Left ventricle myocardium superior (tissue), 1 donor: ENCODE measurements at places on chromosomes 6 and 20.

DNA sequence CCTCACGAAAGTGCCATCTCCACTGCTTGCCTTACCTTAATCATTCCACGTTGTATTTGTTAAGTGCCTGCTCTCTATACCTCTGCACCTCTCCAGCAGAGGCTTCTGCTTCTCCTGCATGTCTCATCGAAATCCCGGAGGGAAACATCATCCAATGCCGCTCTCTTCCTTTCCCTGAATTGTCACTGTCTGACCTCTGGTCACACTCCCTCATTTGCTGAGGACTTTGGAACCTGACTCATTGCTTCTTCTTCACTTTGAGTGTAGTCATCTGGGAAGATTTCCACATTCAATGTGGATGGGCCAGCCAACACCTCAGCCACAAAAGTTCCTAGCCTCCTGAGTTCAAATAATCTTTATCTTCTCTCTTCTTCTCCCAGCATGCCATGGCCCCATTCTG, 78.9 kb upstream of the BEND6 start:
- DNase-seq = no peak

GRCh38 chr6:3643921-3644738, 107.4 kb downstream of the PXDC1 start:
- no peak for DNase-seq

DNA sequence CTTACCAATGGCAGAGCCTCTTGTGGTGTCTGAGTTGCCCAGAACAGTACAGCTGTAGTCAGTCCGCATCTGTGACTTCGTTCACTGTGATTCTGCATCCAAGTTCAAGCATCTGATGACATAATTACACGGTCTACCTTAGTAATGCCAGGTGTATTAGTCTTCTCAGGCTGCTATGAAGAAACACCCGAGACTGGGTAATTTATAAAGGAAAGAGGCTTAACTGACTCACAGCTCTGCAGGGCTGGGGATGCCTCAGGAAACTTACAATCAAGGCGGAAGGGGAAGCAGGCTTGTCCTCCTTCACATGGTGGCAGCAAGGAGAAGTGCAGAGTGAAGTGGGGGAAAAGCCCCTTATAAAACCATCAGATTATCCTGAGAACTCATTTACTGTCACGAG, 163.9 kb upstream of the SULF2 start:
- DNase-seq = no peak

GRCh38 chr6:15058200-15059061, 187.4 kb upstream of the JARID2 start:
- no peak for DNase-seq

GRCh38 chr6:3701631-3702030, 49.9 kb downstream of the PXDC1 start:
- DNase-seq = no peak

DNA sequence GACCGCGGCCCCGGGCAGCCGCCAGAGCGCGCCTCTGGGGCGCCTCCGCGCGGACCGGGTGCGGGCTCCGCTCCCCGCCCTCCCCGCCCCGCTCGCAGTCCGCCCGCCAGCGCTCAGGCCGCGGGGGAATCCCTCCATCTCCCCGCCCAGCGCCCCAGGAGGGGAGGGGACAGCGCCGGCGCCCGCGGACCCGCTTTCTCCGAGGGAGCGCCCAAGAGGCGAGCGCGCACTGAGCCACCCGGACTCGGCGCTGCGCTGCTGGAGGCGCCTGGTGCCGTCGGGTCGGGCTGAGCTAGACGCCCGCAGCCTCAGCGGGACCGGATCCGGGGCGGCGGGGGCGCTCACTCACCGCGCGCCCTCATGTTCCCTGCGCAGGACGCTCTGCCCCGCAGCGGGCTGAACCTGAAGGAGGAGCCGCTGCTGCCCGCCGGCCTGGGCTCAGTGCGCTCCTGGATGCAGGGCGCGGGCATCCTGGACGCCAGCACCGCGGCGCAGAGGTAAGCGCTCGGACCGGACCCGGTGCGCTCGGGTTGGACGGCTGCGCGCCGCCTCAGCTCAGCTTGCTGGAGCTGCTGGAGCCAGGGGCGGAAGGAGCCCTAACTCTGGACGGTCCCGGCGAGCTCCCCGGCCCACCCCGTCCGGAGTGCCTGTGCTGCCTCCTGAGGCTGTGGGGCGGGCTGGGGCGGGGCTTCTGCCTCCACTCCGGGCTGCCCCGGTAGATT, 867 bp downstream of the EBF4 start:
- peak; percentile 68 for DNase-seq

DNA sequence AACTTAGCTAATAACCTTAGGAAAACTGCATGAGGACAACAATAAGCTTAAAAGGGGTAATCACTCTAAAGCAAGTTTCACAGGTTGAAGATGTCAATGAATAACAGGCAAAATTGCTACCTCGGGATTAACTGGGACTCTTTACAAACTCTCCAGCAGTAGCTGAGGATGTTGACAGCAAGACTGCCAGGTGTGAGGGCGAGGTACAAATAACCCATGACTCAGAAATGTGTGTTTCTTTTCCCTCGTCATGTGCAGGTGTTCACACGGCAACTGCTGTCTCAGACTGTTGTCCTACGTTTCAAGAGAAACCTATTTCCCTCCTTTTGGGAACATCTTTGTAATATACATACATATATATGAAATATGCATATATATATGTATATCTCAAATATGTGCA, 15.9 kb downstream of the BCAS1 start:
- DNase-seq = no peak

DNA sequence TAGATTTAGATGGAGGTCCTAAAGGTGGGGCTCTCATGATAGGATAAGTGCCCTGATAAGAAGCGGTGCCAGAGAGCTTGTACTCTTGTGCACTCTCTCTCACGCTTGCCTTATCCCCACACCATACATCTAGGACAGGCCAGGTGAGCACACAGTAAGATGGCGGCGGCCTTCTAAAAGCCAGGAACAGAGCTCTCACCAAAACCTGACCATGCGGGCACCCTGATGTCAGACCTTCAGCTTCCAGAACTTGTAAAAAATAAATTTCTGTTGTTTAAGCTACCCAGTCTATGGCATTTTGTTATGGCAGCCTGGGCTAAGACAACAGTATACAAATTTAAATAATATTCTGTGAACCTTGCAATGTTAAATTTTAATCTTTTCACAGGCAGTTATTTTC, 40.8 kb upstream of the CALHM6 start:
- DNase-seq = no peak
